Left renal pelvis (tissue), 4 donors: ENCODE measurements at places on chromosomes 3 and 15.

GRCh38 chr15:68583936-68584755 is 5.4 kb downstream of the CORO2B start:
- DNase-seq = no peak

- DNase-seq = no peak
These were observed 771.1 kb upstream of the GRM7 start for GRCh38 chr3:6089780-6090179.

GRCh38 chr3:29503958-29504357 is 223.1 kb downstream of the RBMS3 start:
- no peak for DNase-seq

- DNase-seq = no peak
These were observed 355.5 kb downstream of the OCA2 start for GRCh38 chr15:27743638-27744037.

GRCh38 chr3:27560484-27561056 is 76.4 kb upstream of the SLC4A7 start:
- no peak for DNase-seq

GRCh38 chr3:46187876-46188275 is 20.2 kb downstream of the CCR1 start:
- DNase-seq = no peak

- DNase-seq = no peak
These were observed 24.1 kb downstream of the FBLN2 start for GRCh38 chr3:13572926-13573623.

DNA sequence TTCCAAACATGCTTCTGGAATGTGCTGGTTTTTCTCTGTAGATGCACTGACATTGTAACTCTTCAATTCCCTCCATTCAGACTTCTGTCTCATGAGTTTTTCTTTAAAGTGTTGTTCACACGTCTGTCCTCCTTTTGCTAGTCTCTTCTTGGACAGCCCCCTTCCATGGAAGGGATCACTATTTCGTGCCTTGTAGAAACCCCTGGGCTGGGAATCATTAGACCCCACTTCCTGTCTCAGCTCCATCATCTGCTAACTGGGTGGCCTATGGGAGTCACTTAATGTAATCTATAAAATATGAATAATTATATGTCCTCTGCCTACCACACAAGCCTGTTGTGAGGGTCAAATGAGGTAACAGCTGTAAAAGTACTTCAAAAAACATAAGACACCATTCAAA is 110.6 kb downstream of the THSD4 start:
- no peak for DNase-seq

DNA sequence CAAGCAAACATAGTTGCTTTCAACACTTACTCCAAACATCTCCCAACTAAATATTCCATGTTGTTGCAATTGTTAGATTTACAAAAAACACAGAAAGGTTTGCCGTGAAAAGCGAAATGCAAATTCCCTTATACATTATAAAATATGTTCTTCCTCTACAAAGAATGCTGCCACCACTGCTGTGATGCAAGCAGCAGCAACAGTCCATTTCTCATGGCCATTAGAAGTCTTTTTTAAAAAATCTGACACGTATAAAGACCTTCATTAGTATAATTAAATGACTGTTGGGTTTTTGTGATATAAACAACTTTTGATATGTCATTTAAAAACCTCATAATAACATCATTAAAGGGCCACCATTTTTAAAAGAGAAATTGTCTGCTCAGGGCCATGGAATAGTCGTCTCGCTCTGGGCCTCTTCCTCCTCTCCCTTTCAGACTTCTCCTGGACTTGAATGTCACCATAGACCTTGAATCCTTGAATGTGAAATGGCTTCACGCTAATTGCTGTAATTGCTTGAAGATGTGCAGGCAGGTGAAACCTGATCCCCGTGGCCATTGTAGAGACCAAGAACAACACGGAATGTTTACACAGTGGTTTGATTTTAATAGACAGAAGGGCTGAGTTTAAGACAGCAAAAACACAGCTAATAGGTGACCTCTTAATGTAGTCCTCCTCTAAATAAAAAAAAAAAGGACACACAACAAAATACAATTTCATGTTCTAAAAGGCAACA is 450.4 kb downstream of the FOXP1 start:
- no peak for DNase-seq

- no peak for DNase-seq
These were observed 487.6 kb downstream of the NAALADL2 start for GRCh38 chr3:175346573-175347356.

GRCh38 chr3:107251819-107252218 is 125.4 kb upstream of the CCDC54 start:
- no peak for DNase-seq

DNA sequence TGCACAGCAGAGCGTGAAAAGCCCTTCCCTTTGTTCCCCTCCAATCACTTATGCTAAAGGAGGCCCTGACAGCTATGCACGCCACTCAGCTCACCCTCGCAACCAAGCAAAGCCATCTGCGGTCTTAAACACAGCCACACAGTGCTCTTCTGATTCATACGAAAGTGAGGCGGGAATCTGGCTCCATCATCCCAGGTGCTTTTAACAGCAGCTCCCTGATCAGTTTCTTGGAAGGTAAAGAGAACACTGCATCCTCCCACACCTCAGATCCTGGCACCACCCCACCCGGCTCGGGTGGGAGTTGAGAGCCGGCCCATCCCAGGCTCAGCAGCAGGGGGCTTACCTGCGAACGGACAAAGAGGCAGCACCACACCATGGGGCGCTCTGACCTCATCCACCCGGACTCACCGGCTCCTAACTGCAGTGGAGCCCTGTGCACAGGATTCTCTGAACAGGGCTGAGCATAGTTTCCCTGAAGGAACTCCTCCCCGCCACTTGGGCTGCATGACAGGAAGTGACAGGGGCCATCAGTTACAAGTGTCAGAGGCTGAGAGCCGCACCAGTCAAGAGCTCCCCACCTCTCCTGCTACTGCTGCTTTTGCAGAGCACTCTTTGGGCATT is 114.3 kb upstream of the ARHGEF3 start:
- no peak for DNase-seq

- DNase-seq = peak; percentile 41
These were observed 135.8 kb downstream of the CHSY1 start for GRCh38 chr15:101115786-101116680.

DNA sequence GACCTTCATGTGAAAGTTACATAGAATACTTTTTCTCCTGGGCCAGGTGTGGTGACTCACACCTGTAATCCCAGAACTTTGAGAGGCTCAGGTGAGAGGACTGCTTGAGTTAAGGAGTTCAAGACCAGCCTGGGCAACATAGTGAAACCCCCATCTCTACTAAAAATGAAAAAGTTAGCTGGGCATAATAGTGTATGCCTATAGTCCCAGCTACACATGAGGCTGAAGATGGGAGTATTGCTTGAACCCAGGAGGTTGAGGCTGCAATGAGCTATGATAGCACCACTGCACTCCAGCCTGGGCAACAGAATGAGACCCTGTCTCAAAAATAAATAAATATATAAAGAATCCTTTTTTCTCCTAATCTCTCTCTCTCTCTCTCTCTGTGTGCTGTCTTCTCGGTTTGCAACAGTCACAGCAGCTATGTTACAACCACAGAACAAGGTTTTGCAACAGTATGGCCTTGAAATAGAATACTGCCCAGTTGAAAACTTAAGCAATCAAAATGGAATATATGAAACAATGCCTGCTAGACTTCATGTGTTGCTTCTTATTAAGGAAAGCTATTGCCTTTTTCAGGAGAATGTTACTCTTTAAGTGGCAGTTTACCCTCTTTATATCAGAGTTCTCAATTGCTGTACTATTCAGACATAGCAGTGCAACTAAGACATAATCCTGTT is 12.3 kb upstream of the DENND4A start:
- DNase-seq = no peak

- peak; percentile 16 for DNase-seq
These were observed 384.1 kb downstream of the PLOD2 start for GRCh38 chr3:145776782-145777408.

- DNase-seq = no peak
These were observed 70.5 kb upstream of the FOXB1 start for GRCh38 chr15:59933607-59934006.

DNA sequence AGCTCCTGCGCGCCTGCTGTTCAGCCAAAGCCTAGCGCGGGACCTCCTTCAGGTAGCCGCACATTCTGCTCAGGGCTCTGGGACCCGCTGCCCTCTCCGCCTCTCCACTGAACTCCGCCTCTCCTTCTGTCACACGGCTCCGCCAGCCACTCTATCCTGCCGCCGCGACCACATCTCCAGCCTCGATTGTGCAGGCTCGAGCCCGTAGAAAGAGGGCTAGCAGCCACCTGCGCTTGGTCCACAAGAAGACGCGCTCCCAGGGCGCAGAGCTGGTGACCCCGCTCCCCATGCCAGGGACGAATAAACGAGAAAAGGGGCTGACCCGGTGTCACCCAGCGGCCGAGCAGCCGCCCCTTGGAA is 1.1 kb upstream of the VIPR1 start:
- DNase-seq = no peak

GRCh38 chr15:80418892-80419537 is 14.8 kb downstream of the ARNT2 start:
- DNase-seq = no peak

GRCh38 chr15:98150084-98150483 is 189.6 kb downstream of the ARRDC4 start:
- no peak for DNase-seq

DNA sequence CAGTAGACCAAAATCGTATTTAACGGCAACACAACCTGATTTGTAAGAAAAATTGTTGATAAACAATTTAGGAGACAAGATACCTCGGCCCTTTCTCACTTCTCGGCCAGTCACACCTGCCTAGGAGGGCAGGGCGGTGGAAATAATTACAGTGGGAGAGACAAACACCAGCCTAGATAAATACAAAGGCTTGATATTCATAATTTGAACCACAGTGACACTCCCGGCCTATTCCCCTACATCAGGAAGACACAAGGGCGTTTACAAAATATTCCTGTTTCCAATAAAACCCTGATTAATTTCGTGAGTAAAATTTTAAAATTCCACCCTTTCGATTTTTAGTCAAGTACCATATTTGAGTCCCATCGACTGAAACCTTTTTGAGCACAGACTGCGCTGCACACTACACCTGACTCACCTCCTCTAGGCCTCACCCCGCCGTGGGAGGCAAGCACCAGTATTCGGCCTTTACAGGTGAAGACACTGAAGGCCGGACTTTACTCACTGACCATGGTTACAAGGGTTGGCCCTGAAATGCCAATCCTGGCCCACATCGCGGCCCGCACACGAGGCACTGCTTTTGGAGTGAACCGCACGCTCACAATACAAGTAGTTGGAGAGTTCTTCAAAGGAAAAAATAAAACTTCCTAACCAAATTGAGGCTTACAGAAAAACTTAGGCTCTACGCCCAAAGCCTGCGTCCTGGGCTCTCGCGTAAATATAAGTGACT is 794 bp downstream of the ARPP19 start:
- peak; percentile 36 for DNase-seq

- no peak for DNase-seq
These were observed 12.5 kb downstream of the SMAD6 start for GRCh38 chr15:66714543-66714981.

GRCh38 chr3:77321646-77322045 is 281.7 kb downstream of the ROBO2 start:
- DNase-seq = no peak

DNA sequence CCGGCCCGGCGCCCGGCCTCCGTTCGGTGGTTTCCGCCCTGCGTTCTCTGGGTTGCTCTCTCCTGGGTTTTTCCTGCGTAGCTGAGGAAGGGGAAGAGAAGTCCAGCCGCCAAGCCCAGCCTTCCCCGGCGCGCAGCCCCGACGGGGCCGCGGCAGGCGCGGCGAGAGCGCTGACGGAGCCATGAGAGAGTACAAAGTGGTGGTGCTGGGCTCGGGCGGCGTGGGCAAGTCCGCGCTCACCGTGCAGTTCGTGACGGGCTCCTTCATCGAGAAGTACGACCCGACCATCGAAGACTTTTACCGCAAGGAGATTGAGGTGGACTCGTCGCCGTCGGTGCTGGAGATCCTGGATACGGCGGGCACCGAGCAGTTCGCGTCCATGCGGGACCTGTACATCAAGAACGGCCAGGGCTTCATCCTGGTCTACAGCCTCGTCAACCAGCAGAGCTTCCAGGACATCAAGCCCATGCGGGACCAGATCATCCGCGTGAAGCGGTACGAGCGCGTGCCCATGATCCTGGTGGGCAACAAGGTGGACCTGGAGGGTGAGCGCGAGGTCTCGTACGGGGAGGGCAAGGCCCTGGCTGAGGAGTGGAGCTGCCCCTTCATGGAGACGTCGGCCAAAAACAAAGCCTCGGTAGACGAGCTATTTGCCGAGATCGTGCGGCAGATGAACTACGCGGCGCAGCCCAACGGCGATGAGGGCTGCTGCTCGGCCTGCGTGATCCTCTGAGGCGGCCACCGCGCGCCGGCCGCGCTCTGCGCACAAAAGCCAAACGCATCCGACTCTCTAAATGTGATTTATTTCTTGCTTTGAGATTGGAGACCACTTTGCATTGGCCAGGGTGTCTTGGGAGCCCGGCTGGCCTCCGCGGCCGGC is 727 bp downstream of the RAP2B start:
- peak; percentile 28 for DNase-seq

DNA sequence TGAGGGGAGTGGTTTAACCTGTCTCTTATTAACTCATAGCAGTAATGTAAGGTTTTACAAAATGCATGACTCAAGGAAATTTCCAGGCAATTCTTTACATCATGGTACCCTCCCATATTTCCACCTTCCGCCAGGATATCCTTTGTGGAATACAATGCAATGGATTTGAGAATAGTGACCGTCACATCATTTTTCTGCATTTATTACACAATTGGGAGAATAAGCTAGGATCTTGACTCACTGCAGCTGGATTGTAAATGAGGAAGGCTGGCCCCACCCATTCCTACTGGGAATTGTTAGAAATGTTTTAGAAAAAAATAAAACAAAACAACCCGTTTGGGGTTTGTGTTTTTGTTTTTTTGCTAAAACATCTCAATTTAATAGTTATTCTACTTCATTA is 97.4 kb downstream of the IMPG2 start:
- DNase-seq = no peak

GRCh38 chr3:49840388-49840787 is 16.0 kb downstream of the TRAIP start:
- no peak for DNase-seq

GRCh38 chr3:176401211-176401610 is 796.1 kb downstream of the TBL1XR1 start:
- DNase-seq = no peak

GRCh38 chr3:120442975-120443517 is 7.7 kb downstream of the FSTL1 start:
- no peak for DNase-seq

DNA sequence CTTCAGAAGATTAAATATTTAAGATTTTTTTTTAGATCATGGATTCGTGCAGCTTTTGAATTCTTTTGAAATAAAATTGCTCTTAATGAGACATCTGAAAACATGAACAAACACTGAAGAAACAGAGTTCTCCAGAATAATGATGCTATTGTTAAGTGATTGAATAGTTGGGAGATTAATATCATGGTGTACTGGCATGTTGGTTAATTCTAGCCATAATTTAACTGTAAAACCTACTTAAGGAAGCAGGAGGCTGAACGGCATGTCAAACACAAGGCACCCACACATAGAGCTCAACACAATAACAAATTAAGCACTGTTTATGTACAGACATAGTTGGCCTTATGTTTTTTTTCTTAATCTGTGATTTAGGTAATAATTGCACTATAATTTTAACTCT is 185.6 kb downstream of the RBMS3 start:
- DNase-seq = no peak
